ENCODE measurements at places on chromosomes 7 and 10. TPM values are rescaled to one million over a fixed set of nuclear protein-coding genes. Genes with fewer than 3 reads are reported as not detected.

Gene TDRD1
- total RNA-seq = 1.6 TPM

Gene CPA2
- total RNA-seq = not detected

Gene EGR2
- total RNA-seq = 1.6 TPM

Gene ACTL6B
- total RNA-seq = not detected

DNA sequence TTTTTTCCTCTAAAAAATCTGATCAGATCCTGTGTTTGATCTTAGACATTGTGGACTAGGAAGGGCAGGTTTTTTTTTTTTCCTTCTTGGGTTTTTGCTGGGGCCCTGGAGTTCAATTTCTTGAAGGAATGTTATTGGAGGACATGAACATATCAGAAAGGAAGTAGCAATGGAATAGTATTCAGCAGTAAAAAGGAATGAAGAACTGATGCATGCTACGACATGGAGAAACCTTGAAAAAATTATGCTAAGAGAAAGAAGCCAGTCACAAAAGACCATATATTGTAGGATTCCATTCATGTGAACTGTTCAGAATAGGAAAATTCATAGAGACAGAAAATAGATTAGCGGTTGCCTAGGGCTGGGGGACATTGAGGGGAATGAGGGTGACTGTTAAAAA lies 34.0 kb downstream of the FGF8 start:
- no peak for DNase-seq

Gene WEE2
- total RNA-seq = not detected

- peak; percentile 68 for DNase-seq
Observed at GRCh38 chr10:24209946-24210491, 1.1 kb downstream of the KIAA1217 start.
